ENCODE measurements at places on chromosomes 6 and 20.

GRCh38 chr20:44138867-44139266 is 48.1 kb downstream of the JPH2 start:
- DNase-seq, result no peak

DNA sequence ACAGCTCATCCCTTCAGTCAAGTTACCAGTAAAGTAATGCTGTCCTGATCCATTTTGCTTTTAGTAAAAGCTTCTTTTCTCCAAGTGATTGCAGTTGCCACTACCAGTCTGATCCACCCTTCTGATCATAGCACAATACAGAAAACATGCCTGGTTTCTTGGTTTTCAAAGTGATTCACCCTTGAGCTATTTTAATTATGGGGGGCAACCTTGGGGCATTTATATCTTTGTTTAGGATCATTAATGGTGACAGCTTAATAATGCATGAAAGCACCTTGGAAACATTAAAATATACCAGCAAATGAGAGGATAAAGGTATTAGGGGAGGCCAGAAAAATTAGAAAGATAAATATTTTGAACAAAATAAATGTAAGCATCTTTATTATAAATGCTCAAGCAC is 38.4 kb downstream of the LRRC1 start:
- no peak for DNase-seq

DNA sequence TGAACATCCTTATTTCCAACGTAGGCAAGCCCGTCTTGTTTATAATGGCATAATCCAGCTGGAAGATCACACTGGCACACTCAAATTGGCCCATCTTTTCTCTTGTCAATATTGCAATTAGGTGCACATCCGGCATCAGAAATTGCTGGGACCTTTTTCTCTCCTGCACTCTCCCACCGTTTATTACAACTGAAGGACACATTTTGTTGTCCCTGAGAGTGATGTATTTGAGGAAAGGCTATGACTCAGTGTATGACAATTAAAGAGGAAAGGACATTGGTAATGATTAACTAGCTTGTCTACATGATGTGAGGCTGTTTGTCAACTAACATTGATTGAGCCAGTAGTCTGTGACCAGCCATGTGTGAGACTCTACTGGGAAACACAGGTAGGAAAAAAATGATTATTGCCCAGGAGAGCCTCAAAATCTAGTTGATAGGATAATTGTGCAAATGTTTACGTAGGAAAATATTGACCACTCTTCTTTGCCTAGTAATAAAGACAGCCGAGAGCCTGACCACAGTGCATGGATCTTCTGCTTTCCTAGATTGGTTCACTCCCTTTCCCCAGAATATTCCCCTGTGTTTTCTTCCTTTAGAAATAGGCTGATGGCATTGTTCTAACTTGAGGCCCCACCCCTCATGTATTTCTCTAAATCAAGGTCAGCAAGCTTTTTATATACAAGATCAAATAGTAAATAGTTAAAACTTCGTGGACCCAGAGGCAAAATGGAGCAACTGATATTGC is 230.0 kb upstream of the BTBD3 start:
- no peak for DNase-seq

DNA sequence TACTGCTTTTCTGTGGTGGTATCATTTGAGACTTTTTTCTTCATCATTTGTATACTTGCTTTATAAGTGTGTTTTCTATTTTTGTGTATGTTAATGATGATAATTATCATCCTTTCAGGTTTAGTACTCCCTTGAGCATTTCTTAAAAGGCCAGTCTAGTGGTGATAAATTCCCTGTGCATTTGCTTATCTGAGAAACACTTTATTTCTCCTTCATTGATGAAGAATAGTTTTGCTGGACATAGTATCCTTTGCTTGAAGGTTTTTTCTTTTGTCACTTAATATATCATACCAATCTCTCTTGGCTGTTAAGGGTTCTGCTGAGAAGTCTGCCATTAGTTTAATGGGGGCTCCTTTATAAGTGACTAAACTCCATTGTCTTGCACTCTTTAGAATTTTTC is 123.2 kb upstream of the IRAK1BP1 start:
- no peak for DNase-seq

- DNase-seq, result no peak
These were observed 405.5 kb upstream of the SULF2 start for GRCh38 chr20:48190757-48191156.

- no peak for DNase-seq
These were observed 228.1 kb downstream of the FOXC1 start for GRCh38 chr6:1837826-1838225.

DNA sequence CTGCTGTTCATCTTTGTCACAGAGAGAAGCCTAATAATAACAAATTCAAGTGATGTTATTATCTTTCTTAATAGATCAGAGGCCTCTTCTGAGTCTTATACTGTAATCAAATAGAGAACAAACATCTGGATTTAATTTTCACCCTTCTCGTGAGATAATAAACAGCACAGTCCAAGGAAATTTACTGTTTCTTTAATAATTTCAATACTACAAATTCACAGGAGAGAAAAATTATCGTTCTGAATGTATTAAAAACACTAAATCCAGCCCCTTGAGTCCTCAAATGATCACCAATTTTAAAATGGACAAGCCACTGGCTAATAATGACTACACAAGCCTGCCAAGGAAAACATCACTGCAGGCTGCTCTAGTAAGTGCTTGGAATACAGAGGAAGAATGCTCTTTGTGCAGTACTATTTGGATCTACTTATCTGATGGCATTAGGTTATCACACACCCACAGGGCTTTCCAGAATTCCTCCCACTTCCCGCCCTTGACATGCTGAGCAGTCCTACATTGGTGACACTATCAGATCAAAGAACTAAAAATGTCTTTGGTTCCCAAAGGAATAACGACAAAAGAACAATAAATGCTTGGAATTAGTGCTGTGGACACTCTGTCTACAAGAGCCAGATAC is 38.1 kb downstream of the SYNE1 start:
- DNase-seq, result no peak

- DNase-seq, result no peak
These were observed 159.9 kb downstream of the EYA2 start for GRCh38 chr20:47054506-47054905.

DNA sequence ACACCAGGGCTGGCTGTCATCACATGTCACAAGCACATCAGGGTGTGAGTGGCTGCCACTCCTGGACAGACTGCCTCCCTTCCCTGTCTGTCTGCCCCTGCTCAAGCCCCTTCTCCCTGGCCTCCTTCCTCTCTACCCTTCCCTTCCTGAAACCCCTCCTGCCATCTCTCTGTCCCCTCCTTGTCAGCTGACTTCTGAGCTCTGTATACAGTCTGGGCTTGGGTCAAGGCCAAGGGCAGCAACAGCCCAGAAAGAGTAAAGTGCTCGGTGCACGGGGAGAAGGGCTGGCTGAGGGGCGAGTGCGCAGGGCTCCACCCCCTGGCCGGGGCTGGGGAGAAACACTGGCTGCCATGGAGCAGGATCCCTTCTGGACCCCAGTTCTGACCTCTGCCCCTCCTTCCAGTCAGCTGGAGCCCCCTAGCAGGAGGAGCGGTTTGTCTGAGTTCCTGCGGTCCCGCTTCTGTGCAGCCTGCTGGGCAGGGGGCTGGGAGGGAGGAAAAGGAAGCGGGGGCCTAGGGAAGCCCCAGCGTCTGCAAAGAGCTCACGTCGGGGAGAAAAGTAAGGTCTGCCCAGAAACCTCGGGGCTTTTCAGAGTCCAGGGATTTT is 2.0 kb downstream of the LKAAEAR1 start:
- no peak for DNase-seq

Data from forelimb muscle (tissue), 1 donor.